ENCODE measurements at places on chromosomes 16 and 17.

GRCh38 chr16:64321881-64322280 is 800.0 kb downstream of the CDH11 start:
- no peaks in the 10 kb centered on the region for H3K27me3 ChIP-seq
- H3K36me3 ChIP-seq: no peaks in the 10 kb centered on the region
- H3K4me1 ChIP-seq: no peaks in the 10 kb centered on the region

DNA sequence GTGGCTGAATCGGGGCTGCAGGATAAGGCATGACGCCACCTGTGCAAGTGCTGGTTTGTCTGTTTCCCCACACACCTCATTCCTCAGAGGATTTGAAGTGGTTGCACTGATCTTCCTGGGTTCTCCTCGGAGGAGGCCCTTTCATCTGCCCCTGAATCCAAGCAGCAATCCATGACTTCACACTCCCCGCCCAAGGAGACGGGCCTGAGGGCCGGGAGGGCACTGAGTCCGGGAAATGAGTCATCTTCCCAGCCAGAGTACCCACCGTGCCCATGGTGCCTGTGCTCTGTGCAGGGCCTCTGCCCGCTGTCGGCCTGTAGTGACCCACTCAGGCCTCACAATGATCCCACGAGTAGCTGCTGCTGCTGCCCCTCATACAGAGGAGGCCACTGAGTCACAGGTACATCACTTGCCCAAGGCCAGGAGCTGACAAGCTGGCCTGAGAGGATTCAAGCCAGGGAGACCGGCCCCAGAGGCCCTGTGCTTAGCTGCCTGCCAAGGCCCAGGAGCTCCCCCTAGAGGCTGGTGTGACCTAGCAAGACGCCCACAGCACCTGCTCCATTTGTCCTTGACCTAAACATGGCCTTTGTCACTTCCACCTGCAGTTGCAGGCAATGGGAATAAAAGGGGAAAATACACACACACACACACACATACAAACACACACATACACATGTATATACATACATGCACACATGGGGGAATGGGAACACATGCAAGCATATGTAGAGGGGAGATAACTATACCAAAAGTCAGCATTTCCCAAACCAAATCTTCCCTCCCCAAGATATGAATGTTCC is 240.0 kb downstream of the C16orf95 start:
- H3K27me3 ChIP-seq: no peaks in the 10 kb centered on the region
- H3K36me3 ChIP-seq: no peaks in the 10 kb centered on the region
- no peak overlapping the region for H3K27ac ChIP-seq
- no peak overlapping the region for H3K4me3 ChIP-seq
- DNase-seq: peak; percentile 57

DNA sequence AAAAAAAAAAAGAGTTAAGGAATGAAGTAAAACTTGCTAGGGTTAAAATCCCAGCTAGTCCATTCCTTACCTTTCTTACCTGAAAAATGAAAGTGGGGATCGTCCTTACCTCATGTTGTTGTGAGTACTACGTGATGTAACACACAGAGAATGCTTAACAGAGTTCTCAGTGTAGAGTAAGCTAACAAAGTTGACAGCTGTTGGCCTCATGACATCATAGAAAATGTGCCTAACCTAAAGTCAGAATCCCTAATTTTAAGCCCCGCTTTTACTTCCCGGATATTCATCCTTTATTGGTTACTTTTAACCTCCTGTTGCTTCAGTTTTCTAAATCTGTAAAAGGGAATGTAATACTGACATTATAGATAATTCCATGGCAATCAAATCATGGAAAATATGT is 505.8 kb upstream of the HSBP1 start:
- H3K4me1 ChIP-seq: no peaks in the 10 kb centered on the region
- H3K4me3 ChIP-seq: no peak overlapping the region
- no peak overlapping the region for H3K27ac ChIP-seq
- no peak for DNase-seq
- H3K36me3 ChIP-seq: no peaks in the 10 kb centered on the region

DNA sequence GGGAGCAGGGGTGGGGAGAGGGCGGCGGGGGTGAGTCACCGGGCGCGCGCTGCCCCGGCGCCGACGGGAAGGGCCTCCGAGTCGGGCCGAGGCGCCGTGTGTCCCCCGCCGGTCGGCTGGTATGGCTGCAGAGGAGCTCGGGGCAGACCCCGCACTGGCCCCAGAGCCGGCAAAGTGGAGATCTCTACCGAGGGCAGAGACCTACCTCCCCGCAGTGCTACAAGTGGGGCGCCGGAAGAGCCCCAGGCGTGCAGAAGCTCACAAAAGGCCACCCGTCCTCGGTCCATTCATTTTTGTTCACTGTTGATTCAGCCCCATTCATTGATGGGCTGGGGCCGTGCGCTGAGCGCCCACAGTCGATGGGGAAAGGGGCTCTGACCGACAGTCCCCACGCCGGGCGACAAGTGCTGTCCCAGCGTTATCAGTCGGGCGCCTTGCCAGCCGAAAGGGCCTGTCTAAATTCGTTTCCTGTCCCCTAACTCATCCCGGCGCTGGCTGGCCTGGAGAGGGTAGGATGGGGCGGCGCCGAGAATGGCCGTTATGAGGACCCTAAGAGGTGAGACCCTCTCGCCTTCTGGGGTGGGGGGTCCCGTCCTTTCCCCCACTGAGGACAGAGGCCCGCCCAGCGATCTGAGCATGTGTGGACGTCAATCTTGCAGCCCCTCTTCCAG is 709 bp upstream of the ENO3 start:
- DNase-seq: no peak
- H3K4me3 ChIP-seq: peak overlapping the region; percentile 69
- peak overlapping the region; percentile 95 for H3K27ac ChIP-seq
- no peaks in the 10 kb centered on the region for H3K27me3 ChIP-seq
- no peaks in the 10 kb centered on the region for H3K36me3 ChIP-seq

DNA sequence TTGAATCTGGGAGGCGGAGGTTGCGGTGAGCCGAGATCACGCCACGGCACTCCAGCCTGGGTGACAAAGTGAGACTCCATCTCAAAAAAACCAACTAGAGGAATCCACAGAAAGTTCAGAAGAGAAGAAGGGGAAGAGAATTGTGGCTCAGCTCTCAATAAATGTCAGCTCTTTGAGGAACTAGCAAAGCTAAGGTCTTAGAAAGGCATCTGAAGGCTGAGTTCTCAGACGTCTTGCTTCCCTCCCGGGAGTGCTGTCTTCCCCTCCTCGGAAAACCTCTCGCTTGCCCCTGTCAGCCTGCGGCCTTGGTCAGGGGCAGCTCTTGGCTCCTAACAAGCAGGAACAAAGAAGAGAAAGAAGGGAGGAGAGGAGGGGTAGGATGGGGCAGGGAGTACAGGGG is 5.3 kb downstream of the SHPK start:
- peaks cover 3% of the 10 kb centered on the region for H3K36me3 ChIP-seq
- H3K27me3 ChIP-seq: no peaks in the 10 kb centered on the region
- H3K4me1 ChIP-seq: peaks cover 2% of the 10 kb centered on the region
- no peak for DNase-seq
- H3K27ac ChIP-seq: no peak overlapping the region
- no peak overlapping the region for H3K4me3 ChIP-seq

GRCh38 chr16:70380919-70381603 is 34.4 kb downstream of the DDX19A start:
- H3K4me3 ChIP-seq: peak overlapping the region; percentile 92
- H3K27me3 ChIP-seq: no peaks in the 10 kb centered on the region
- peaks cover 10% of the 10 kb centered on the region for H3K4me1 ChIP-seq

- peaks cover 42% of the 10 kb centered on the region for H3K36me3 ChIP-seq
- peaks cover 16% of the 10 kb centered on the region for H3K4me1 ChIP-seq
- H3K4me3 ChIP-seq: no peak overlapping the region
- no peaks in the 10 kb centered on the region for H3K27me3 ChIP-seq
Observed at GRCh38 chr16:81523387-81524115, 78.9 kb downstream of the CMIP start.

GRCh38 chr16:89093602-89094251 is at the start of gene ACSF3:
Gene ACSF3 (plus strand): TSS chr16:89093852. CDS start chr16:89100682, 6,830 bp downstream.
- H3K4me1 ChIP-seq: peaks cover 8% of the 10 kb centered on the region
- peak within 1 kb of the TSS; percentile 72 for H3K4me3 ChIP-seq
- peak; percentile 61 for DNase-seq
- no peaks in the 10 kb centered on the region for H3K27me3 ChIP-seq

- no peak for DNase-seq
- H3K36me3 ChIP-seq: no peaks in the 10 kb centered on the region
- peak overlapping the region; percentile 97 for H3K27ac ChIP-seq
- H3K4me3 ChIP-seq: no peak overlapping the region
- H3K27me3 ChIP-seq: no peaks in the 10 kb centered on the region
Observed at GRCh38 chr17:39755554-39756379, 18.0 kb downstream of the GRB7 start.

DNA sequence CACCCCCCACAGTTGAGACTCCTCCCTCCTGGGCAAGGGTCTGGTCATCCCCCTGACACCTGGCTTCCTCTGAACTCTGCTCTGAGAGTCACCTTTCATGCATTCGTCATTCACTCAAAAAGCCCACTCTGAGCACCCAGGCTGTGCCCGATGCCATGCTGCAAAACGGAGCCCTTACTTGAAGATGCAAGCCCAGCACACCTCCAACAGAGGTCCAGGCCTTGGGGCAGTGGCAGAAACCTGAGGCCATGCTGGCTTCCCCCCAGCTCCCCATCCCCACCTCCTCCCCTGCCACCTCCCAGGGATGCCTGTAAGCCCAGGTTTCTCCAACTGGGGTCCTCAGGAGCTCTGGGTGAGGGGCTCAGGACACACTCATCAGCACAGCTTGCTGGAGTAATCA is 67.7 kb upstream of the TNRC6C start:
- no peaks in the 10 kb centered on the region for H3K36me3 ChIP-seq
- no peaks in the 10 kb centered on the region for H3K27me3 ChIP-seq
- no peak overlapping the region for H3K27ac ChIP-seq
- DNase-seq: no peak
- H3K4me3 ChIP-seq: no peak overlapping the region

DNA sequence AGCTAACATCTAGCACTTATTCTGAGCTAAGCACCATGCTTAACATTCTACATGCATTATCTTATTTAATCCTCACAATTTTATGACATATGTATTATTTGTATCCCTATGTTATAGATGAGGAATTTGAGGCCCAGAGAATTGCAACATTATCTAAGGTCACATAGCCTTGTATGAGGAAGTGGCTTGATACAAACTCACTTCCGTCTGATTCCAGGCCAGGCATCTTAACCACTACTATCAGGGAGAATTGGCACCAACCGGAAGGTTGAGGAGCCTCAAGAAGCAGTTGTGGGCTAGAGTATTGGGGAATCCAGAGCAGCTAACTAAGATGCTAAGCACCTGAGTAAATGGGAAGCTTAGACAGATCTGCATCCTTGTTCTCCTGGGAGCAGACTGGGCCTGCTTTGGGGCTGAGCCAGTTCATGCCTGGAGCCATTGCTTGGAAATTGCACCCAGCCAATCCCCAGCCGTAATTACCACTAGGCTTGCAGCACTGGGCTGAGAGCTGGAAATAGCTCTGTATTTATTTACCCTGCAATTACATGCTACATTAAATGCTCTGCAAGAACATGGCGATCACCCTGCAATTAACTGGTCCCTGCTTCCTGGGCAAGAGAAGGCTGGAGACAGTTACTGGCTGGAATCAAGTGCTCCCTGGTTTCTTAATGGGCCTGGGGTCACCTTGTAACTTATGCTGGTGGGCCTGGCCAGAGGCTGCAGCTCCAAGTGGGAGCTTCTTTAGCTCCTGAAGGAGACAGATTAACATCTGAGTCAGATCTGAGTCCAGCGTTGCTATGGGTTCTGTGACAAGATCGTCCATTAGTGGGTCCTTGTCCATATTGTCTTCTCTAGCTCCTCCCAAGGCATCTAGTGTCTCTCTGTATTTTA is 273.1 kb upstream of the CCL2 start:
- H3K4me3 ChIP-seq: no peak overlapping the region
- no peaks in the 10 kb centered on the region for H3K4me1 ChIP-seq
- no peak overlapping the region for H3K27ac ChIP-seq
- H3K36me3 ChIP-seq: no peaks in the 10 kb centered on the region

GRCh38 chr17:47276868-47277267 is 23.2 kb downstream of the ITGB3 start:
- no peaks in the 10 kb centered on the region for H3K27me3 ChIP-seq
- H3K4me3 ChIP-seq: no peak overlapping the region
- H3K36me3 ChIP-seq: no peaks in the 10 kb centered on the region
- H3K27ac ChIP-seq: peak overlapping the region; percentile 64

DNA sequence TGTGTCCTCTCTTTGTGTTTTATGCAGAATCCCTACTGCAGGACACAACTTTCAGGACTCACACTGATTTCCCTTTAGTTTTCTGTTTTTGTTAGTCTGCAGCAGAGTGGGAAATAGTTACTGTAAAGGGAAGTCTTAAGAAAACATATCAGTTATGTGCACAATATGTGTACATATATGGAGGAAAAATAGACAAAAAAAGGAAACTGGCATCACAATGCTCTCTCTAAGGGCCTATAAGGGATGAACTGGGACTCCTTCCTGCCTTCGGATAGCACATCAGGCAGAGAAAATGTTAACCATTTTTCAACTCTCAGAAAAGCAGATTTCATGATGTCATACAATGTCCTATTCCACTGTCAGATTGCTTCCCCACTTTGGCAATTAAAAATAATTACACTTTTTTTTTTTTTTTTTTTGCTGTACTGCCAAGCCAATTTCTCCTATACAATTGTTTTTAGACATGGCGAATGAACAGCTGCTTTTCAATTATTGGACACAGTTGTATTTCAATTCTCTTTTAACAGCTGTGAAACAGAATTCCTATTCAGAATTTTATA is 112.5 kb upstream of the KCNJ16 start:
- DNase-seq: no peak
- H3K36me3 ChIP-seq: no peaks in the 10 kb centered on the region
- no peaks in the 10 kb centered on the region for H3K4me1 ChIP-seq
- H3K27ac ChIP-seq: no peak overlapping the region

DNA sequence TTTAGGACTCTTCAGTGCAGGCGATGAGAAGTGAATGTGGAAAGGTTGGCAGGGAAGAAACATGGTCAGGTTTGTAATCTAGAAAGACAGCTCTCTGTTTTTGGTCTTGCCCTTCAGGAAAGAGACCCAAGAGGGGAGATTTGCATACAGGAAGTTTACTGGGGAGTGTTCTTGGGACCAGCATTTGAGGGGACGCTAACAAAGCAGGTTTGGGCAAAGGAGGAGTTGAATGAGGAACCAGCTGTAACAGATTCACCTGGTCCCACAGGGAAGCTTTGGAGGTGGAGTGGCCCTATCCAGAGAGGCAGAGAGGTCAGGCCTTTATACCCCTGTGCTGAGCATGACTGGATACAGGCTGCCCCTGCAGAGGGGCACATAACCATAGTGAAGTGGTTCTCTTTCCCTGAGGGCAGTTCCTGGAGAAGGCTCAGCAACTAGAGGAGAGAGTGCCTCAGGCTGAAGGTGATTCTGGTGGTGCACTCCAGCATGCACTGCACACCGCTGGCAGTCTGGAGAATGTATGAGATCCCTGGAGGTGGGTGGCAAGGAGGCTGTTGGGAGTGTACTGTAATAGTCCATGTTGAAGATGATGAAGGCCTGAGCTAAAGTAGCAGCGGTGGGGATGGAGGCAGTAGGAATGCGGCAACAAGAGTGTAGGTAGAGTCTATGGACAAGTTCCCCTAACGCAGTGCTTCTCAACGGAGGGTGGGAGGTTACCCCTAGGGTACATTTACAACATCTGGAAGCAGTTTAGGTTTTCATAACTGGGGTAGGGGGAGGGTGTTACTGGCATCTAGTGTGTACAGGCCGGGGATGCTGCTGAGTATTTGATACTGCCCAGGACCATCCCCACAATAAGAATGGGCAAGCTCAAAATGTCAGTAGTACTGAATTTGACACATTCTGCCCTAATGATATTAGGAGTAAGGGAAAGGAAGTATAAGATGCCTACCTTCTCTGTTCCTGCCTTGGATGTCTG is 37.2 kb downstream of the MAP2K6 start:
- H3K4me3 ChIP-seq: no peak overlapping the region
- no peaks in the 10 kb centered on the region for H3K36me3 ChIP-seq
- no peak overlapping the region for H3K27ac ChIP-seq
- DNase-seq: no peak

- H3K27me3 ChIP-seq: no peaks in the 10 kb centered on the region
- no peak overlapping the region for H3K4me3 ChIP-seq
- DNase-seq: no peak
- H3K4me1 ChIP-seq: no peaks in the 10 kb centered on the region
Observed at GRCh38 chr17:27888067-27888466, 5.1 kb downstream of the LYRM9 start.
